ENCODE measurements at places on chromosomes 16 and 17.

GRCh38 chr16:25257470-25257955 is at the start of gene ZKSCAN2:
Gene ZKSCAN2 (minus strand): TSS chr16:25257845. CDS start chr16:25257127, 718 bp downstream.
- DNase-seq = peak; percentile 92

DNA sequence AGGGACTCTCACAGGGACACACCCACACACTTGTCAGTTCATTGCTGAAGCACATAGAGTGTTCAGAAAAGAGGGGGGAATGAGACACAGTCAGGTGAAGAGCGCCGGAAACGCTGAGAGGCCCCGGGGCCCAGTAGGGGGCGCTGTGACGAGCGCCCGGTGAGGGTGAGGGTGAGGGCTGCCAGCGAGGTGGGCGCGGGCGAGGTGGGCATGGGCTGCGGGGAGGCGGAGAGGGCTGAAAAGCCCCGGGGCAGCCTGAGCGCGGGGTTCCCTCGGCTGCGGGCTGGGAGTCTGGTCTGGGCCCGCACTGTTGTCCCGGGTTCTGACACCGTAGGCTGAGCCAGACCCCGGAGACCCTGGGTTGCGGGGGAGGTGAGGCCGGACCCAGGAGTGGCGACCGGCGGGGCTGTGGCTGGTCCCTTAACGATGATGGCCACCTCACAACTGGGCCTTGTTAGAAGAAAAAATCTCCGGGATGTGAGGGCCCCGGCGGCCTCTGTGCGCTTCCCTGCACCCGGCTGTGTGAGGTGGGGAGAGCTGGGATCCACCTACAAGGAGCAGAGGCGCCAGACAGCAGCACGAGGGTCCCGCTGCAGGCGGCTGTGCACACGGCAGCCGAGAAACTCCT is 91.4 kb downstream of the C16orf78 start:
- DNase-seq = no peak

- DNase-seq = no peak
Observed at GRCh38 chr17:27384261-27384701, 72.0 kb upstream of the KSR1 start.

DNA sequence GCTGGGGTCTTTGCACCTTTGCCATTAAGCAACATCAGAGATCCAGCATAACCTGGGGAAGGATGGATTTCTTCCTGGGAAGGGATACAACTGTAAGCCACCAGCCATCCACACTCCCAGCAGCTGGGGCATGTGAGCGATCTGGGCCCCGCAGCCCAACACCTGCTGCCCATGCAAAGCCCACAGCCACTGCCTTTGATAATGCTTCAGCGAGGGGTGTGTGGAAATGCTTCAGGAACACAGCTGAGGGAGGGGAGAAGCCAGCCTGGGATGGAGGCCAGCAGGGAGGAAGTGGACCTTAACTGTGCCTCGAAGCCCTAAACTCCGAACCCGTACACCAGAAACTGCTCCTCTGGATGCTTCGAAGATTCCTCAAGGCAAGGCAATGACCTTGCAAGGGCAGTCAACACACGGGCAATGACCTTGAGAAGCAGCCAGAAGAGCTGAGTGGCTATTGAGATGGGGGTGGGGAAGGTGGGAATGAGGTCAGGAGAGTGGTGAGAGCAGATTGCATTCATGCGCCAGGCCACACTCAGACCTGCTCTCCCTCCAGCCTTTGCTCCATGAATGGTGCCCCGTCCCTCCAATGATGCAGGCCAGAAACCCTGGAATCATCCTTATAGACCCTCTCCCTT is 49.1 kb downstream of the KATNIP start:
- DNase-seq = no peak

GRCh38 chr16:2398520-2398919 is 30.7 kb upstream of the CCNF start:
- no peak for DNase-seq

DNA sequence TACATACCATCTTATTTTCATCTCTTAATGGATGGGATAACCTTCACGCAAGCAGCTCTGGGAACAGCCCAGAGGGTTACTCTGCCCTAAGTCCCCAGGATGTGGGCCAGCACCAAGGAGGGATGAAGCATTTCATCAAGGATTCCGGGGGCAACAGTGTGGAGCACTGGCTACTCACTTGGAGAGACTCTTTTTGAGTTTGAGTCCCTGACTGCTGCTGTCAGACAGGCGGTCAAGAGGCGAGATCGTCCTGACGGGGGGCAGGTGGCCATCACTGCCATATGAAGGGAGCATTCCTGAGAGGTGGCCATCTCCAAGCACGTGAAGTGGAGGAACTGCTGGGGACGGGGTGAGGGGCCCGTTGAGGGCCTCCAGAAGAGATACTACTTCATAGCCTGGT is 18.1 kb upstream of the FOXJ1 start:
- no peak for DNase-seq

GRCh38 chr16:3170440-3171180 is 17.4 kb upstream of the OR1F1 start:
- peak; percentile 24 for DNase-seq

GRCh38 chr16:11530171-11530940 is 56.4 kb downstream of the LITAF start:
- no peak for DNase-seq

DNA sequence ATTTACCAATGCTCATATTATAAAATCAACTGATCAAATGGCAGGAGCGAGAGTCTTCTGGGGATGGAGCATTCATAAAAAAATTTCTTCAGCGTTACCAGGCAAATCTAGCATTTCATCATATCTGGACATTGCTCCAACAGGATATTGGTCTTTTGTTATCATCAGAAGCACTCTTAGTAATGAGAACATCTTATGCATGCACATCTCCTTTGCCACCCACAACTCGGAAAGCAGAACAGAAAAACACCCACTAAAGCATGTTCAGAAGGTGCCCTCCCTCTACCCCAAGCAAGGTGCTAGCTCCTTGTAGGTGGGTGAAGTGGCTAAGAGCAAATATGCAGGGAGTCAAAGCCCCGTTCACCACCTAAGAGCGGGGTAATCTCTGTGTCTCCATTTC is 18.9 kb downstream of the ARHGAP17 start:
- no peak for DNase-seq
